SHP77 treated with DMSO at 0.1 percent for 48 hours (cell line): ENCODE measurements at places on chromosomes 7 and 10.

GRCh38 chr7:72032934-72033333, 379.2 kb downstream of the CALN1 start:
- DNase-seq: no peak

- no peak for DNase-seq
Measured at GRCh38 chr10:114166043-114166442, 8.0 kb downstream of the CCDC186 start.

GRCh38 chr7:40978047-40978446, 724.8 kb downstream of the INHBA start:
- DNase-seq: no peak

GRCh38 chr10:12214763-12215218, 18.8 kb downstream of the CDC123 start:
- DNase-seq: no peak

DNA sequence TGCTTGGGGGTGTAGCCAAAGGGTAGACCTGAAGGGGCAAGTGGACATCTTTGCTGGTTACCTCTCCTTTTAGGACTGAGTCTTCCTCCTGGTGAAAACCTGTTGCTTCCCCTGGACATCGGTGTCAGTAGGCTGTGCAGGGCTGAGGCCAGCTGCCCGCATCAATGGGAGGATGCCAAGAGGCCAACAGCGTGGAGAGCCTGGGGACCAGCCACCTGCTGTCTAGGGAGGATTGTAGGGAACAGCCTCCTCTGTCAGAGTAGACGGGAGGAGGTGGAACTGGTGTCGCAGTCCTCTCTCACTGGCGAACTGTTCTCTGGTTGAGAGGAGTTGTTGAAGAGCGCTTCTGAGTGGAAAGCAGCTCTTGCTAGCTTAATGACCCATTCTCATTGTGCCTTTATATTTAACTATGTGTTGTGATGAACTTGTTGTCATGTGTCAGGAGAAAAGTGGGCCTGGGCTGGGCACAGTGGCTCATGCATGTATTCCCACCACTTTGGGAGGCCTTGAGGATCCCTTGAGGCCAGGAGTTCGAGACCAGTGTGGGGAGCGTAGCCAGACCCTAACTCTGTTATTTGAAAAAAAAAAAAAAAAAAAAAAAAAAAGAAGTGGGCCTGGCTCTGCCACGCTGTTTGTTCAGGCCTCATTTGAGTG, 1.8 kb downstream of the SUFU start:
- peak; percentile 4 for DNase-seq

DNA sequence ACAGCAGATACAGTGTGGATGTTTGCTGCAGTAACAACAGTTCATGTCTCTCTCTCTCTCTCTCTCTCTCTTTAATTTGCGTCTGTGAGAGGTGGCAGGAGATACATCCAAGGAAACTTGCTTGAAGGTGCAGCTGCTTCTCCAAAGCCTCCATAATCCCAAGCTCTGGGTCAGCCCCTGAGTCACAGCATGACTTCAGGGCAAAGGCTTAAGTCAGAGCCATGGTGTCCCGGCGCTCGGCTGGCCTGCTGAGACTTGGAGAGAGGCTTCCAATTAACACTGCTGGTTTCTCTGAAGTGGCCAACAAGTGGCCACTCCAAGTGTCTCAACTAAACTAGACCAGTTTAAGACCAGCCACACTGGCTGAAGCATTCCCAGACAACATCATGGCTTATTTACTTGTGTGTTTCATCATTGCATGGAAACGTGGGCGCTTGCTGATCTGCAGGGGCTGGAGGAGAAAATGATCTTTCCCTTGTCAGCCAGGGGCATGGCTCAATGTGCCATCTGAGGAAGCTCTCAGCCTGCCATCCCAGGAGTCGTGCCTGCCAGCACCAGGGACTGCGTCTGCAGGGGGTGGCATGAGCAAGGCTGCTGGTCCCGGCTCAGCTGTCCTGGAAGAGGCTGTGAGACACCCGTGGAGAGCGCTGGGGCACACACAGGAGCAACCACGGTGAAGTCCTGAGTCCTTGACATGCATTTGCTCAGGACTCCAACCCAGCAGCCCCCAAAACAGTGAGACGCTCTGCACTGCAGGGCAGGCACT, 254.2 kb downstream of the COBL start:
- DNase-seq: no peak

- DNase-seq: no peak
Measured at GRCh38 chr10:121772884-121773283, 154.9 kb downstream of the ATE1 start.

DNA sequence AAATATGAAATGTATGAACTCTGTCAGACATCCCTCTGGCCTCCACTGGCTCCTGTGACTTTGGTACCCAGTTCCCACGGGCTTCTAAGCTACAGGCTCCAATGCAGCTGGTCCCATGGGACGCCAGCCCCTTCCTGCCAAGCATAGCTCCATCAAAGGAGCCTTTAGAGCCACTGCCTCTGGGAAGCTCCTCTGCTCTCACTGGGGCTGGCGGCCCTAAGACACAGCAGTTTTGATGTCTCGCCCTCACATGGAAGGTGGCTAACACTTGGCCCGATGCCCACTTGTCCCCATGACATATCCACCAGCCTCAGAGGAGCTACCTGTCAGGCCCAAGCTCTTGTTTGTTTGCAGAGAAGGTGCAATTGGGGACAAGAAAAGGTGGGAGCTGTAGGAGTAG, 453.7 kb upstream of the LRRN3 start:
- no peak for DNase-seq

DNA sequence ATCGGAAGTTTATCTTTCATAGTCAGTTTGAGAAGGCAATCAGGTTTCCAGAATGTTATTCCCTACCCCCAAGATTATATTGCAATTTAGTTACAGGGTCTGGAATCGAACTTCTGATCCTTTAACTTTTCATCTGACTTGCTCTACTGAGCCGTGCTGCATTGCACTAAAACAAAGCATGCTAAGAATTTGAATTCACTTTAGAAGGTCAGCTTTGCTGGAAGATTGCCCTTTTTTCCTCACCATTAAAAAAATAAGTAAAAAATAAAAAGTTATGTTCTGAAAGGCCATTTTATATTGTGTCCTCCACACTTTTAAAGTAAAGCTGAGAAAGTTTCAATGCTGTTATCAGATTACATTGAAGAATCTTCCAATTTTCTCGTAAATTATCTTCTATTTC, 388.8 kb upstream of the PHF14 start:
- no peak for DNase-seq

DNA sequence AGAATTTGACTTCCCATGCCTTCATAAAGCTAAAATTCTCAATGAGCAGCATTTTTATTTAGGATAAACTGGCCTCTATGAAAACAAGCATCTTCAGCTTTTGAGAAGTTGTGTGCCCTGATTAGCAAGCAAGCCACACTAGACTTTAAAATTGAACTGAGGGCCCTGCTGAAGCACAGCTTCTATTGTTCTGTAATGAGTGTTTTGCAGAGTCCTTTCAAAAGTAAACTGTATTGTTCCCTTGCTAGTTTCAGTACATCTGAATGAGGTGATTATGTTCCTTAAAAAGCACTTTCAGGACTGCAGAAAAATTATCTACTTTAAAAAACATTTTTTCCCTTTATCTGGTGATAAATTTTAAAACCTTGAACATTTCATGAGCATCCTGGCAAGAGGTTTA, 113.3 kb upstream of the PRPS1L1 start:
- DNase-seq: no peak

DNA sequence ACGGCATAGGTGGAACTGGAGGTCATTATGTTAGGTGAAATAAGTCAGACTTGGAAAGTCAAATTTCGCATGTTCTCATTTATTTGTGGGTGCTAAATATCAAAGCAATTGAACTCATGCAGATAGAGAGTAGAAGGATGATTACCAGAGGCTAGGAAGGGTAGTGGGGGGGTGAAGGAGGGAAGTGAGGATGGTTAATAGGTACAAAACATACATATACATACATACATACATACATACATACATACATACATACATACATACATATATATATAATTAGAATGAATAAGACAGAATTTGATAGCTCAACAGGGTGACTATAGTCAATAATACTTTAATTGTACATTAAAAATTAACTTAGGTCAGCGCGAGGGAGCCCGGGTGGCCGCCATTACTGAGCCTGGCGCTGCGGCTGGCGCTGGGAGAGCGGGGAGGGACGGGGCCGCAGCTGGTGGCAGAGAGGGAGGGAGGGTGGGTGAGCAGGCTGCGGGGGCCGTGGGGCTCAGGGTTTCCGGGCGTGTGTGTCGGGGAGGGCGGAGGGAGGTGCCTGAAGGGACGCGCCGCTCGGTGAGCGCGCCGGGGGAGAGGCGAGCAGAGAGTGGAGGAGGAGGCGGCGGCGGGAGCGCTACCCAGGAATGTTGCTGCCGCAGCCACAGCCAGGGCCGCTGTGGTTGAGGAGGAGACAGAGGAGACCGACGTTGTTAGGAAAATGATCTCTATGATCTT, 85.8 kb upstream of the EGFR start:
- peak; percentile 83 for DNase-seq

- DNase-seq: no peak
Measured at GRCh38 chr7:155951554-155952158, 139.4 kb upstream of the SHH start.

- DNase-seq: no peak
Measured at GRCh38 chr10:21280971-21281572, 244.4 kb downstream of the SKIDA1 start.

- peak; percentile 24 for DNase-seq
Measured at GRCh38 chr10:112783351-112784021, 166.6 kb upstream of the TCF7L2 start.

DNA sequence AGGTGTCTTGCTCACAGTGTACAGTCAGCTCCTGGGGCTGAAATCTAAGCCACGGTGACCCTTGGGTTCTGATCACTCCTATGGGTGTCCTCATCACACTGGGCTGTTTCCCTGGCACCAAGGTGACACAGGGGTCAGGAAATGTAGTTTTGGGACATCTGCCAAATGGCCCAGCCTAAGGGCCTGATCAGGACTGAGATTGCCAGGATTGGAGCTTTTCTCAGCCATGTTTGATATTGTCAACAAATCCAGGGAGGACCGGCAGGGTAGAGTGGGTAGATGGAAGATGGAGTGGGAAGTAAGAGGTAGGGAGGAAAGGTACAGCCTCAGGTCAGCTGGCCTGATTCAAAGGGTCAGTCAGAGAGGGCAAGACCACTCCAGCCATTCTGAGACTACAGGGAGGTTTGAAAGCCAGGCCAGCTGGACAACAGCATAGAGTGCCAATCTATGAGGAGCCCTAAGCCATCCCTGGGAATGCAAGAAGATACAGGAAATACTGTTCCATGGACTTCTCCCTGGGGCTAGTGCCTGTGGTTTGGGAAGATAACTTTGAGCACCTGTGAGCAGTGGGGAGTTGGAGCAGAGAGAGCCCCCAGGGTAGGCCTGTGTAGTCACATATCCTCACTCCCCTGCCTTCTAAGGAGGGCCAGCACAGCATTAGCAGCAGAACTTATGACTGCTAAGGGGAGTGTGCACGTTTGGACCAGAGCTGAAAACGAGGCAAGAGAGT, 377.3 kb upstream of the ZMIZ1 start:
- no peak for DNase-seq

- DNase-seq: no peak
Measured at GRCh38 chr10:10418387-10418786, 599.3 kb upstream of the CELF2 start.

GRCh38 chr10:106044503-106044902, 1120.0 kb downstream of the SORCS1 start:
- peak; percentile 59 for DNase-seq

DNA sequence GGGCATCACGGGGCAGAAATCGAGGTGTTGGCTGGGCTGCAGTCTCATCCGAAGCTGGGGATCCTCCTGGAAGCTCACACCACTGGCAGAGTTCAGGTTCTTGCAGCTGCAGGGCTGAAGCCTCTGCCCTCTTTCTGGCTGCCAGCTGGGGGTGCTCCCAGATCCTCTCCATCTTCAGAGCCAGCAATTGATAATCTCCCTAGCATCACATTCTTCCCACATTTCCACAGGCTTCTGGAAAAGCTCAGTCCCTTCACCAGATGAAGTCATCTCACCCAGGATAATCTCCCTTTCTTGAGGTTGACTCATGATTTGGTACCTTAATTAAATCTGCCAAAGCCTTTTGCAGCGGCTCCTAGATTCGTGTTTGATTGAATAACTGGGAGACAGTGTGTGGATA, 55.2 kb downstream of the NRP1 start:
- no peak for DNase-seq

- DNase-seq: no peak
Measured at GRCh38 chr10:25989951-25990350, 55.9 kb downstream of the MYO3A start.

DNA sequence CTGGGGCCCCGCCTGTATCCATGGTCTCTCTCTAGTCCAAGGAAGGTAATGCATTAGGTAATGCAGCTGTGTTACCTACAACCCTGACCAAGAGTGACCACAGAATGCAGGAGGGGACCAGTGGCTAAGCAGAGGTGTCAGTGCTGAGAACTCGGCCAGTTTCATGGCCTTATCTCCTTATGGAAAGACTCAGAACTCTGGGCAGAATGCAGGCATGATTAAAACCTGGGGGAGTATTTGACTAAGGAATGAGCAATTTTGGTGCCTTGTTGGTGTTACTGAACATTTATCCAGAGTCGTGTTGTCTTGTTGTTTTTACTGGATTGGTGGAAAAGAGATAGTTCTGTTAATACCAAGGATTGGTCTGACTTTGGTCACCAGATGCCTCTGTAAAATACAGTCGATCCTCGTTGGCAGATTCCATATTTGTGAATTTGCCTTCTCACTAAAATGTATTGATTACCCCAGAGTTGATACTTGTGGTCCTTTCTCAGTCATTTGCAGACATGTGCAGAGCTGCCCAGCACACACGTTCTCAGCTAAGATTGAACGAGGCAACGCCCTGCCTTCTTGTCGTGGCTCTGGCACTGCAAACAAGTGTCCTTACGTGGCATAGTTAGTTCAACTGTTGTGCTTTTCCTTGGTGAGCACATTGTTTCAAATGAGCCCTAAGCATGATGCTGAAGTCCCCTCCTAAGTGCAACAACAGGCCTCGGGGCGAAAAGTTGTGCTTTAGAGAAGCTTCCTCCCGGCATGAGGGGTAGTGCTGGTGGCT, 135.7 kb upstream of the BTBD16 start:
- DNase-seq: no peak

DNA sequence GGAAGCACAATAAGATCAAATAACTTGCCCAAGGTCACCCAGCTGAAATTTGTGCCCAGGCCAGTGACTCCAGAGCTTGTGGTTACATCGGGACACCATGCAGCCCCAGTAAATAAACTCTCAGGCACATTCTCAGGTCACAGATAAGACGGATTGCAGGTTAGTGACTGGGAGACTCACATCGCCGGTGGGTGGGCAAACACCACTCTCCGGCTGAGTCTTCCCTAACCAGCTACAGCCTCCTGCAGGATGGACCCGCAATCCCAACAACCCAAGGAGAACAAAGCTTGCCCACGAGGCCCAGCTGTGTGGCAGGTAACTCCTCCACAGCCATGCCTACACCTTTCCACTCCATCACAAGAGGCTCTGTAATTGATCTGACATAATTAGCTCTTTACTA, 81.7 kb upstream of the EFCAB10 start:
- DNase-seq: no peak

DNA sequence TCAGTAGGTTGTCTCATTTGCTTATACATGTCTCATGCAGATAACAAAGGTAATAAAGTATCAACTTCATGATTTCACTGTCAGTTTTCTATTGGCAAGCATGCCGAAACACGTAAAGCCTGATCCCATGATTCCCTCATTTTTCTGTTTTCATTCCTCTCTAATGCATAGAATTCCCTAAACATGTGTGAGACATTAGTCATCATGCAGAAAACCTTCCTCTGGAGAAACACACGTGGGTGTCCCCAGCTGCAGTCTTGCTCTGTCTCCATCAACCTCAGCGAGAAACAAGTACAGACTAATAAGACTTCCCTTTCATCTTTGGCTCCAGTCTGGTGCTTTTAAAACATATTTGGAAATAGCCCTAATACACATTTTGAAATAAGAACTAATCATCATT, 432.7 kb upstream of the VSTM2A start:
- no peak for DNase-seq

- no peak for DNase-seq
Measured at GRCh38 chr7:78472519-78472918, 673.9 kb downstream of the PHTF2 start.
